Cerebellum (tissue), 4 donors: ENCODE measurements at places on chromosomes 4 and X.

- no peak for DNase-seq
Observed at GRCh38 chr4:126939401-126939800, 693.4 kb upstream of the INTU start.

DNA sequence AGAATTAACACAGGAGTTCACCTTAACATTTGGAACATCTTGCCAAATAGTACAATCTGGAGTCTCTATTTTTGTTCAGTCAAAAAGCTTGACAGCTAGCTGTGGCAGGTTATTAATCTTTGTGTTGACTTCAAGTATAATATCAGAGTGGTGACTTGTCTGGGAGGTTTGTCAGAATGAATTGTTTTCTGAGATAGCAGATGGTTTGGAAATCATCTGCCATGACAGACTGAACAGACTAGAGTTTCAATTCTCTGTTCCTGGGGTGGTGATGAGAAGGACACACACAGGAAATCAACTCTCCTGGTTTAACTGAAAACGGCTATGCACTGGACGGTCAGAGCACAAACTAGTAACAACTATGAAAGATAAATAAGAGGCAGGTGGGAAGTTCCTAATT is 203.3 kb upstream of the EMCN start:
- peak; percentile 46 for DNase-seq

DNA sequence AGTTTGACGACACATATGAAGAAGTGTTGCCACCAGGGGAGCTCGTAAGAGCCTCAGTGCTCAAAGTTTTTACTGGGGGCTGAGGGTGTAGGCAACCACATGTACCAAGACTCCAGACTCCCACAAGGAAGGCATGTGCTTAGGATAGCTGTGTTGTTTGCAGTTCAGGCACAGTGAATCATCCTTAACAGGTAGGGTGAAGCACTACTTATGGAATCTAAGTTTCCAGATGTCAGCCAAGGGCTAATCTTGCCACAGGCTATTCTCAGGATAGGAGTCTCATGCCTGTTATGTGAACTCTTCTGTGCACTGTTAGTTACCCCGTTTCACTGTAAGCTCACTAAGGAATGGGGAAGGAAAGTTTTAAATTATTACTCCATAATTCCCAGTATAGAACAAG is 202.6 kb downstream of the TMA16 start:
- no peak for DNase-seq

DNA sequence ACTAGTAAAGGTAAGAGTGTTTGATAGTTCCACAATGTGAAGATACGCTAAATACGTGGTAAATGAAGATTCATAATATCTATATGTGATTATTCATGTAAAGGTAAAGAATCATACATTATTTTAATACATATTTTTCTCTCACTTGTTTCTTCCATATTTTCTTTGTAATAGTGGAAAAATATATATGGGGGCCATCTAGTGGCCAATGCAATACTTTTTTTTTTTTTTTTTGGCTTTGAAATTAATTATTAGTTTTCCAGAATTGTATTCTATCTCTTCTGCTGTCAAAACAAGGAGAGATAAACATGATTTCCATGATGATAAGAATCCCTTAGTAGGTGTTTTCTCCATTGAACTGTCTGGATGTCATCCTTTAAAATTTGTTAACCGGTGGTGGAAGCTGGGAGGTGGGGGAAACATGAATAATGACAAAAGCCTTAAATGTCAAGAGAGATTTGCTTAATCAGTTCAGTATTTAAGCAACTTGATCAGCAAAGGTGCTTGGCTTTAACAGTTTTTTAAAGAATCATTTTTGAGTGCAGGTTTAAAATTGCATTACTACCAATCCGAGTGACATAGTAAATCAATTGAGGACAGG is 508.7 kb upstream of the HTR2C start:
- no peak for DNase-seq

GRCh38 chrX:38664285-38664684 is 102.9 kb downstream of the TSPAN7 start:
- DNase-seq = peak; percentile 5

- no peak for DNase-seq
Observed at GRCh38 chrX:103783196-103783595, 6.6 kb downstream of the PLP1 start.

DNA sequence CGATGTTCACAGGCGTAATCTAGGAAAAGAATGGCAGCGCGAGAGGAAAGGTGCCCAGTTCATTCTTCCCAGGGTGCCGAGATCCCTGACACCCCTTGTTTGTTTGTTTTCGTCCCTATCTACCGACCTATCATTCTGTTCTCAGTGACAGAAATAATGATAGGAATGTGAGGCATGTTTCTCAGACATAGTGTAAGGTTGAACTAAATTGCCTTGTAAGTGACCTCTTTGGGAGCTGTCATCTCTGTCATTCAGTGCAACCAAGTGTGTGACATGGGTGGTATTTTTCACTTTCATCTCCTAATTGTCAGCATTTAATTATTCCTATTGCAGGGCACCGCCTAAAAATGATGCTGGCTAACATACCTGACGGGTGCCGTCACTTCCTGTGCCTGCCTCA is 24.4 kb downstream of the CLDN22 start:
- DNase-seq = no peak

DNA sequence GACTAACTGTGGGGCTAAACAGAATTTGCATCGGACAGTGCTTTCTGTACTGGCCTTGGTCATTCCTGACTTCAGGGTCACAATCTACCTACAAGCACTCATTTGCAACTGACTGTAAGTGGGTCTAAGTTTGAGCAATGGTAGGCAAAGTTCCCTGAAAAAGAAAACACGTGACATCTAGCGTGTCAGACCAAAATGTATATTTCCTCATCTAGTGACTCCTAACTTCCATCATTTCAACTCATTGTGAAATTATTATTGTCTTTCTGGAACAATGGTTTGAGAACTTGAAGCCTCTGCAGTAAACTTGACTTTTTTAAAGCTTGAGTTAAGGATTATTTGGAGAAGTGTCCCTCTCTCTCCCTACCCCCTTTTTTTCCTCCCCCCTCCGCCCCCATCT is 113.6 kb downstream of the MID1 start:
- no peak for DNase-seq

DNA sequence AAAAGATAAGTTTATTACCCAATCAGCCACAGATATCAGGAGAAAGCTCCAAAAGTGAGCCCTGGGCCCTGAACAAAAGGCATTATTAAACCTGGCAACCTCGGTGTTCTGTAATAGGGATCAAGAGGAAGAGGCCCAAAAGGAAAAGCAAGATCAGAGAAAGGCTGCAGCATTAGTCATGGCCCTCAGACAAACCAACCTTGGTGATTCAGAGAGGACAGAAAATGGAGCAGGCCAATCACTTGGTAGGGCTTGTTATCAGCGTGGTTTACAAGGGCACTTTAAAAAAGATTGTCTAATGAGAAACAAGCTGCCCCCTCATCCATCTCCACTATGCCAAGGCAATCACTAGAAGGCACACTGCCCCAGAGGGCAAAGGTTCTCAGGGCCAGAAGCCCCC is 75.7 kb downstream of the AGTR2 start:
- DNase-seq = no peak

- no peak for DNase-seq
Observed at GRCh38 chr4:159281771-159282170, 178.9 kb downstream of the RAPGEF2 start.

- DNase-seq = no peak
Observed at GRCh38 chr4:154044742-154045485, 256.0 kb upstream of the SFRP2 start.

DNA sequence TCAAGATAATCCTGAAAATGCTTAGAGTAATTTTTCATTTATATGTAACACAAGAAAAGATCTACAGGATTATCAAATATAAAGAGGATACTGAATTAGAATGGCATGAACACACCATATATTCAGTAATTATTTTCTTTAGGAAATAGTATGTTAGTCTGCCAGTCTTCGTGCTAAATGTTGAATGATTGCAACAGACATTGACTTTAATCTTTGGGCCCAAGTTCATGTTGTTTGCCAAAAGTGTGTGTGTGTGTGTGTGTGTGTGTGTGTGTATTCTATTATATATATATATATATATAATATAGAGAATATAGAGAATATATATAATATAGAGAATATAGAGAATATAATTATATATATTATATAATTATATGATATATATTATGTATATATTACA is 186.6 kb downstream of the TMEM47 start:
- no peak for DNase-seq

DNA sequence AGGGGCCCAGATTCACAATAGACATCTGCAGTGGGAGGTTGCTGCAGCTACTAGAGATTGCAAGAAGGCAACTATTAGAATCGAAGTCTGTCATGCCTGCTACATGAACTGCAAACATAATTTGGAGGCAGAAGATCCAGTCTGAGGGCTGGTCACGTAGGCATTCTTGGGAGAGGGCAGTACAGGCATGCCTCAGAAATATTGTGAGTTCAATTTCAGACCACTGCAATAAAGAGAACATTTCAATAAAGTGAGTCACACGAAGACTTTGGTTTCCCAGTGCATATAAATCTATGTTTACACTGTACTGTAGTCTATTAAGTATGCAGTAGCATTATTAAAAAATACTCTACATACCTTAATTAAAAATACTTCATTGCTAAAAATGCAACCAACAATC is 585.8 kb upstream of the FAT1 start:
- DNase-seq = no peak

GRCh38 chr4:176238157-176238610 is 30.8 kb downstream of the ASB5 start:
- DNase-seq = no peak

DNA sequence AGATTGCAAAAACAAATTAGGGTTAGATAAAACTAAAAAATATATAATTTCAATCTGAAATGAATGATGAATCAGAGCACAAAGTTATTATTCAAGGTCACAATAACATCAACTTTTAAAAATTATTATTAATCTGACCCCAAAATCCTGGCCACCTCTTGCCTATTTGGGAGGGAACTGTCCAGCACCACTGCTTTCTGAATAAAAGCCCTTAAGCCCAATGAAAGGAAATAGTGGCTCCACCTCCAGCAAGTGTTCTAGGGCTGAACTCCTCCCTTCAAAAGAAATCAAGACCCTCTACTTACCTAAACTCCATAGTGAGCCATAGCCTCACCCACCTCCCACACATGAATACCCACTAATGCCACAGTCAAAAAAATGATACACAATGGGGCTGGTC is 208.2 kb downstream of the PARM1 start:
- no peak for DNase-seq

DNA sequence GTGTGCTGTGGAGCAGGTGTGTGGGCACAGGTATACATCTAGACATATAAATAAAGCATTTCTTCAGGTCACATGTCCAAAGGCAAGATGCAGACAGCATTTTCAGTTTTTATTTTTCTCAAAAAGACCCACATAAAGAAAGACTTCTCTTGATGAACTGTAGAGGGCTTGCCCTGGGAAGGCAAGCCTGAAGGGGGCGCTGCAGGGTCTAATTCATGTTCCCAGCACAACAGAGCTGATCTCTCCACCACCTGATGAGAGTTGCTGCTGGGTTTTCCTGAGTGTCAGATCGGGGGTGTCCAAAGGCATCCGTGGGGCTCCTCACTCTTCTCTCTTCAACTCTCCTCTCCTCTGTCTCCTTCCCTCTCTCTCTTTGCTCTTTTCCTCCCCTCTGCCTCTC is 26.6 kb downstream of the ADRA2C start:
- no peak for DNase-seq

- DNase-seq = no peak
Observed at GRCh38 chr4:145231906-145232700, 51.7 kb upstream of the OTUD4 start.

GRCh38 chr4:60952921-60953320 is 247.2 kb upstream of the ADGRL3 start:
- DNase-seq = no peak

GRCh38 chr4:162891788-162892707 is 274.6 kb downstream of the NAF1 start:
- no peak for DNase-seq

DNA sequence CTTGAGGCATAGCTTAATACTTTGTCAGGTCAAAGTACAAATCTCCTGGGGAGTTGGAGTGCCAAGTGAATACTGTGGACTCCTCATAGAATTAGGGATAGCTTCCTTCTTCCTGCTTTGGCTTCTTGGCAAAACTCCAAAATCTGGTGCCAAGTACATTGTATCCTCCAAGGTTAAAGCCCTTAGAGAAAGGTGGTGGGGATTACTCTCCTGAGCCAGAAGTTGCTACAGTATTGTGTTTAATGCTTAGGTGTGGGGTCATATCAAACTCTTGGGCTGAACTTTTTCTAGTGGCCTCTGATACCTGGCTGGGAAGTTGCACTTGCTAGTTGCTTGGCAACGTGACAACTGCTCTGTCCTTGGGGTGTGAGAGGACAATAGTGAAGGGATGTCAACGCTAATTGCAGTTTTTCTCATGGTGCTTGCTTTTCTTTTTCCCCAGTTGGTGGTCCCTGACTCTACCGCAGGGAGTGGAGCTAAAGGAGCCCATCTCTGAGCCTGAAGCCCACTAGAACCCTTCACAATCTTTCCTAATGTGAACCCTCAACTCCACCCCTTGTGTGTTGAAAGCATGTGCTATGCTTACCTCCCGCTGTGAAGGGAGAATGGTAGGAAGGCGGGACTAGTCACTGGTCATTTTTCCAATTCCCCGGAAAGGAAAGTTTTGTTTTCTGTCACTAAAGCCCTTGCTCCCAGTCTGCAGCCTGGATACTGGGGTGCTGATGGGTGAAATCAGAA is 35.5 kb downstream of the DLG3 start:
- no peak for DNase-seq

DNA sequence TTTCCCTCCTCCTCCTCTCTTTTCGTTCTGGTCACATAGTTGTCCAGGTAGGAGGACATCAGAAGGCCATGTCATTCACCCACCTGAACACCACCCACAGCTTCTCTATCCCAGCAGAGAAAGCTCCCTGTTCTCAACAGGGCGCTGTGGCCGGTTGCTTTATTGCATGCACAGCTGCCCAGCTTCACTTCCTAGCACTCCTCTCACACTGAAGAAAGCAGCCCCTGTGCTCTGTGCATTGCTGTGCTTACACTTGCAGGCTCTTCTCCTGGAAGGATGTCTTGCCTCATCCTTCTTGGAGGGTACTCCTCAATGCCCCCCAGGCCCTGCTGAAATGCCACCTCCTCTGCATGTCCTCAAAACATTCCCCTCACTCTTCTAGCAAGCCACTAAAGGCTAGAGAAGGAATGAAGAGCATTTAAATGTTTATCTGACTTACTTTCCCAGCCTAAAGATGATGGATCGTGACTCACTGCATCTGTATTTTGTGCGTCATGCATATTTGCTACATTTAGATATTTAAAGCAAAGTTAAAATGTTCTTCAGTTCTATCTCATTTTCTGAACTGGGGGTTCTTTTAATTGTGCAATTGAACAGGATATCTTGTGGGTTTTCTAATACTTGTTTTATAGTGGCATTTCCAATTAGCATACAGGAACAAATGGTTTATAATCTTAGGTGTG is 186.4 kb upstream of the PUDP start:
- no peak for DNase-seq

DNA sequence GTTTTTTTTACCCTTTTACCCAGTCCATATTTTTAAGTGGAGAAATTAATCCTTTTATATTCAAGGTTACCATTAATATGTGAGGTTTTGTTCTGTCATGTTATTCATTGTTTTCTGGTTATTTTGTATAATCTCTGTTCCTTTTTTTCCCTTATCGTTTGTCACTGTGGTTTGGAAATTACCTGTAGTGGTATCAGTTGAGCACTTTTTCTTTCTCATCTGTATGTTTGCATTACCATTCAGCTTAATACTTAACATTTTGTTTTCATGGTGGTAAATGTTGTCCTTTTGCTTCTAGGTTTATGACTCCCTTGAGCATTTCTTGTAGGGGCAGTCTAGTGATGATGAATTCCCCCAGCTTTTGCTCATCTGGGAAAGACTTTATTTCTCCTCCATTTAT is 6.6 kb downstream of the ETDC start:
- DNase-seq = no peak

- DNase-seq = no peak
Observed at GRCh38 chr4:145815626-145816025, 123.0 kb downstream of the ZNF827 start.

- no peak for DNase-seq
Observed at GRCh38 chr4:104749062-104749461, 254.4 kb upstream of the CXXC4 start.
